ENCODE measurements at places on chromosomes 5 and 9.

- ATAC-seq = no peak
Measured at GRCh38 chr5:22842574-22842973, 10.6 kb downstream of the CDH12 start.

DNA sequence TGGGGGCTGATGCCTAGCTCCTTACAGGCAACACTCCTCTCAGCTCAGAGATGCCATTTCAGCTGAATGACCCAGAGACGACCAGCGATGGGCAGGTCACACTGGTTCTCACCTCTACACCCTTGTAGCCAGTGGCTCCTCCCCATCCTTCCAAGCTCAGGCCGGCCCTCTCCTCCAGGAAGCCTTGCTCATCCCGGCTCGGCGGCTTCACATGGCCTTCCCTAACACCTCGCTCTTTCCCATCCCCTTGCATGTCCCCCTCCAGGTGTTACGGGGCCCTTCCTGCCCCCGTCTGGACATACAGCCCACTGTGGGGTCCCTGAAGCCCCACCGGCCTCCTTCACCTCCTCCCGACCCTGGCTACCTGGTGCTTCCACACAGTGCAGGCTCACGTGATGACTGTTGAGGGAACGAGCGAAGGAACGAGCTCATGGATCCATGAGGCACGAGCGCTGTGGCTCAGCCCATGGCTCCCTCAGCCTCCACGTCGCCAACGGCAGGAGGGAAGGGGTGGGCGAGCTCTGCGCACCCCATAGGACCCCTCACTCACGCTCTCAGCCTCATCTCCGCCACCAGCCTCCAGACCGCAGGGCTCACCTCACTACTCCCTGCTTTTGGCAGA is 45.7 kb downstream of the SARDH start:
- ATAC-seq = no peak

DNA sequence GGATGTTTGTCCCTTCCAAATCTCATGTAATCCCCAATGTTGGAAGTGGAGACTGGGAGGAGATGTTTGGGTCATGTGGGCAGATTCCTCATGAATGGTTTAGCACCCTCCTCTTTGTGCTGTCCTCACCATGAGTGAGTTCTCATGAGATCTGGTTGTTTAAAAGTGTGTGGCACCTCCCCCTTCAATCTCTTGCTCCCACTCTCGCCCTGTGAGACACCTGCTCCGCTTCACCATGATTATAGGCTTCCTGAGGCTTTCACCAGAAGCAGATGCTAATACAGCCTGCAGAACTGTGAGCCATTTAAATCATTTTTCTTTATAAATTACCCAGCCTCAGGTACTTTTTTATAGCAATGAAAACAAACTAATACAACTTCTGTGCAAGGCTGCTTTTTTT is 127.3 kb upstream of the CCDC152 start:
- ATAC-seq = no peak

DNA sequence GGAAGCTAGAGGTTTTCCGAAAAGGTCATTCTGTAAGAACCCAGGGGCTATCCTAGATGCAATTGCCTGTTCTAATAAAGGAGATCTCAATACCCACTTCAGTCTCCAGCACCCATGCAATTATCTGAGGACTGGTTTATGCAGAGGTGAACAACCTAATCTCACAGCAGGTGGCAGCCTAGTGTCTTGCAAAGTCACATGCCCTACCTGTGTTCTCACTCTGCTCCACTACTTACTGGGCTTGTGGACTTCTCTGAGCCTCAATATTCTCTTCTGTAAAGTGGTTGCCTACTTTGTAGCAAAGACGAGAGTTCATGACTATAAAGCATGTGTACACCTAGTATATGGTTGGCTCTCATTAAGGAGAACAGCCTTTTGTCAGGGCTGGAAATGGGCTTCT is 21.0 kb upstream of the ALDH1B1 start:
- ATAC-seq = peak; percentile 57

- ATAC-seq = no peak
Measured at GRCh38 chr9:7536310-7536939, 263.2 kb downstream of the DMAC1 start.

- ATAC-seq = no peak
Measured at GRCh38 chr5:15573590-15573989, 73.6 kb downstream of the FBXL7 start.

DNA sequence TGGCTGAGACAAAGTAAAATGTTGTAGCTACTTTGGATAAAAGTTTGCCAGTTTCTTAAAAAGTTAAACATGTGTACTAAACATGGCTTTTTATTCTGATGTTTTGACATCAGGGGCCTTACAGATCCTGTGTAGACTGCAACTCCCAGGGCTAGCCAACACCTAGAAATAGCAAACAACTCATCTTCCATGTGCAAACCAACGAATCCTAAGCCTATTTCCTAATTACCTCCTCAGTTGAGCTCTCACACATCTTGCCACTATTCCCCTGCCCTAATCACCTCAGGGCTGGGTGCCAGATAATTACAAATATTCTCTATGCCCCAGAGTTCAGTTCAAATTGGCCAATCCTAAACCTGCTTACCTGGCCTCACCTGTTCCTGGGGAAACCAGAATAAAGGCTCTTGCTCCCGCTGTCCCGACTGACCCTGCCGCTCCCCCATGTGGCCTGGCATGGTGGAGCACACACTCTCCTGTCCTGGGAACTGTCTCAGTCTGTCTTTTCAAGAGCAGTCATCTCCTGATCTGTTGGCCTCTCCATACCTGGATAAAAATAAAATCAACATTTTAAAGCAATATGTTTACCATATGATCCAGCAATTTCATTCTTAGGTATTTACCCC is 37.1 kb upstream of the FAM169A start:
- ATAC-seq = peak; percentile 77

DNA sequence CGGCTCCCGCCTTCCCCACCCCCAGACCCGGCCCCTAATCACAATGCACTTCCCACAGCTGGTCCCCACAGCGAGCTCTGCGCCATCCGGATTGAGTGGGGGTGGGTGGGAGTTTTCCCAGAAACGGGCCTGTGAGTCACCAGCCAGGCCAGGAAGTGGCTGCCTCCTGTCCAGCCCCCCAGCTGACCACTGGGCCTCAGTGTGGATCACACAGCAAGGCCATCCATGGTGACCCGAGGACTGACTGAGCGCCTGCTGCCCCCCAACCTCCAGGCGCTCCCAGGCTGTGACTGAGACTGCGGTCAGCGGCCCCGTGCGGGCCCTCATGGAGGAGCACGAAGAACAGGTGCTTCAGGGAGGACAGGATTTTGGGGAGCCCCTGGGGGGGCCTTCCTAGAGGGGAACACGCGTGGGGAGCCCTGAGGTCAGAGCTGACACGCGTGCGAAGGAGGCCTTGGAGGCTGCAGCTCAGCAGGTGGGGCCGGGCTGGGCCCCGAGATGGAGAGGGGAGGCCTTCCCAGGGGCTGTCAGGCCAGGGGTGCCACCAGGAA is 48.3 kb upstream of the EGFL7 start:
- ATAC-seq = no peak

DNA sequence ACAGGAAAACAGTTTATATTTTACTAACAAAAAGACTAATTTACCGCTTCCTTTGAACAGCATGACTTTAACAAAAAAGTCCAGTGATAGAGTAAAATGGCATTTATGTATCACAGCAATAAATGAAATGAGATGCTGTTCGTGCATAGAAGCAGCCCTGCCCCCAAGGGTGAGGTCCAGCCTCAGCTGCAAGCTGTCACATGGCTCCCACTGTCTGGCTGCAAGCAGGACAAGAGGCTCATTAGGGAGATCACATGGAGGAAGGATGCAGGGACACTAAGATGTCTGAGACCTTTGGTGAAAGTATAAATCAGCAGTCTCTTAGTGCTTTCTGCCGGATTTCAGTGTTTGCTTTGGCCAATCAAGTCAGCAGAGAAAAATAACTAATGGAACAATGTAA is 23.0 kb downstream of the GDNF start:
- no peak for ATAC-seq

DNA sequence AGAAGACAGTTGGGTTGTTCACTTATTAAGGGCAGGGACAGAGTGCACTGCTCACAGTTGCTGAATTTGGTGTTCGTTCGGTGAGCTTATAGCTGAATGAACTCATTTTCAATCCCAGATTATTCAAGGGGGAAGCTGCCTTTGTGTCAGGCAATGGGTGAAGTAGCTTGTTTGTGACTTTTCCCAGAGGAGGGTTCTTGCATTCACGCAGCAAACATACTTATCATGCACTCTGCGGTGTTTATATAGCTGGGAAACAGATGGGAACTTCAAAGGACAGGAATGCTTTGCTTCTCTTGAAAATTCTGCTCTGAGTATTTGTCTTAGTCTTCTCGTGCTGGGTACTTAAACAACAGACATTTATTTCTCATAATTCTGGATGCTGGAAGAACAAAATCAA is 64.7 kb upstream of the ABCA1 start:
- no peak for ATAC-seq

- no peak for ATAC-seq
Measured at GRCh38 chr9:89687188-89687587, 82.4 kb downstream of the GADD45G start.

GRCh38 chr5:62283861-62284260 is 22.1 kb upstream of the KIF2A start:
- ATAC-seq = no peak

DNA sequence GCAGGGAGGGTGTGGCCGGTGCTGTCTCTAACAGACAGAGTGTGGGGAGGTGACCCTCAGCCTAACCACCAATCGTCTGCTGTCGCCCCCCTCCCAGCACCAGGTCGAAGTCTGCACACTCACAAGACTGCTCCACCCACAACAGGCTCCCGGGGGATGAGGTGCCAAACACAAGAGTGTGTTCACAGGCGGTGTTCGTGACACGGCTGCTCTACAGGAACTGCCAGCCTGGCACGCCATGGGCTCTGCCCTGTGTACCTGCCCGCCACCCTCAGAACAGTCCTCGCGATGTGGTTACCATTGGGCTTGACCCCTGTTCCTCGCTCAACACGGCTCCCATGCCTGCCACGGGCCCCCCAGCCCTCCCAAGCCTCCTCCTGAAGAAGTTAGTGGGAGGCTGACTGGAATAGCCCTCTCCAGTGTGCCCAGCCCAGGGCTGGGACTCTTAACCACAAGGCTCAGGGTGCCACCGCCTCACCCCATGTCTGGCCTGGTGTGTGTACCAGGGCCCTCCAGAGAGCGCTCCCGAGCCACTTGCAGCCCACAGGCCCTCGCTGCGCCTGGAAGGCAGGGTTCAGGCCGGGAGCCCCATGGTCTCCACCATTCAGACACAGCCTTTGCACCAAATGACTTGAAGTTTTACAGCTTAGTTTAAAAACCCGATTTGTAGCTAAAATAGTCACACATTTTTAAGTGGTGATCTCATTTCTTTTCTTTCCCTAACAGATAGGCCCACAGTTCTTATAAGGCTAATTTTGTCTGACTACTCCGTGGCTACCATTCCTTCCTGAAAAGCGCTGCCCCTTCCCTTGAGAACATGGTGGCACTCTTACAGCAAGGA is 102.5 kb downstream of the CAMSAP1 start:
- ATAC-seq = no peak

- no peak for ATAC-seq
Measured at GRCh38 chr9:123723135-123723875, 206.6 kb downstream of the DENND1A start.

GRCh38 chr5:148416921-148417320 is 33.2 kb downstream of the FBXO38 start:
- ATAC-seq = no peak

- no peak for ATAC-seq
Measured at GRCh38 chr5:32709750-32710549, 1.2 kb upstream of the NPR3 start.

DNA sequence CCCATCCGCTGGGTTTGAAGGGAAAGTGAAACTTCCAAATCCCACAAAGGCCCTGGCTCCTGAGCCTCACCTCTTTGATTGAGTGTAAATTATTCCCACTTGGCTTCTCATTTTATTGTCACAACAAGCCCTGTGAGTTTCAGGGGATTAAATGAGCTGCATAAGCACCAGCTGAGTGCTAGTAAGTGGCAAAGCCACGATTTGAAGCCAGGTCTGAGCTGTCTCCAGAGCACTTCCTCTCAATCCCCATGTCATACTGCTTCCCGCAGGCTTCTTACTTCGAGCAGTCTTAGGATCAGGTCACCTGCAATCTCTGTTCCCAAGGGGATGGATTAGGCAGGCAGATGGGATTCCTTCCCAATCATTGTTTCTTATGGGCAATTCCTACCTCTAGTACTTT is 18.0 kb downstream of the RPS14 start:
- ATAC-seq = no peak

DNA sequence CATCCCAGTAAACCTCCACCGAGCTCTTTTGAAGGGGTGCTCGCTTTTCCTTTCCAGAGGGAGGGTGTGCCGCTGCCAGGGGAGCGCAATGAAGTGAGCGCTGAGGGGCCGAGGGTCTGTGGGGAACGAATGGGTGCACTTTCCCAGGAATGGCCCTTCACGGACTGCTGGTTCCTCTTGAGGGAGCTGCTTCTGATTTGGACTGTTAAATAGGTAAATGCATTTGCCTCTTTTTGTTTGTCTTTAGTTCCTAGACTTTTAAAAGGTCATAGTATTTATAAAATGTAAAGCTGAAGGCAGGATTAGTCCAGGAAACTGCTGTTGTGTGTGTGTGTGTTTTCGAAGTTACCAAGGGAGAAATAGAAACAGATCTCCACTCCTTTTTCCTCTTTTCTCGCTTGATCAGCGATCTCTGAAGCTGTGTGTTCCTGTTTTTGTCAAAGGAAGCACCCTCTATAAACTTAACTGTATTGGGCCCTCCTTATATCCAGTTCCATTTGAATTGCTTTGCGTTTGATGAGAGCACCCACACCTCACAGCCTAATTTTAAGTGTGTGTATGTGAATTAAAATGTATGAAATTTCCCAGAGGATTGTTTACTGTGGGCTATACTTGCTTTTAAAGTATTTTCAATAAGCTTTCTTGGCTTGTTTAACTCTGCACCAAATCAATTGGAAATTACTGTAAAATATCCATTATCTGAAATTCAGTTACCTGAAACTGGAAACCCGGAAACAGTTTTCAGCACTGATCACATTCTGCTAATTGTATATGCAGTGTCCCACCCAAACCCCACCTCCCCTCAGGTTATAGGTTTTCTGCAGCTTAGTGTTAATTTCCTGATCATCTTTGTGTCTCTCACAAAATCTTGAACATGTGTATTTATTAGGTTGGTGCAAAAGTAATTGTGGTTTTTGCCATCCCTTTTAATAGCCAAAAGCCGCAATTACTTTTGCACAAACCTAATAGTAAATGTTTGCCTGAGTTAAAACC is 966 bp downstream of the SNX2 start:
- ATAC-seq = peak; percentile 14

- no peak for ATAC-seq
Measured at GRCh38 chr9:34158362-34158869, 20.4 kb upstream of the UBAP1 start.

DNA sequence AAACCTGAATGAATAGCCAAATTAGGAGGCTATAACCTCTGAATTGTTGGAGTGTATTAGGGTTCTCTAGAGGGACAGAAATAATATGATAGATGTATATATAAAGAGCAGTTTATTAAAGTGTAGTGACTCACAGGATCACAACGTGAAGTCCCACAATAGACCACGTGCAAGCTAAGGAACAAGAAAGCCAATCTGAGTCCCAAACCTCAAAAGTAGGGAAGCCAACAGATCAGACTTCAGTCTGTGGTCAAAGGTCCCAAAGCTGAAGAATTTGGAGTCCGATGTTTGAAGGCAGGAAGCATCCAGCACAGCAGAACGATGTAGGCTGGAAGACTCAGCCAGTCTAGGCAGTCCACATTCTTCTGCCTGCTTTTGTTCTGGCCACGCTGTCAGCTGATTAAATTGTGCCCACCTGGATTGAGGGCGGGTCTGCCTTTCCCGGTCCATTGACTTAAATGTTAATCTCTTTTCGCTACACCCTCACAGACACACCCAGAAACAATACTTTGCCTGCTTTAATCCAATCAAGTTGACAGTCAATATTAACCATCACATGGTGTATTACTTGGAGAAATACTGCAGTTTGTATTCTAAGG is 550.6 kb downstream of the CDH10 start:
- no peak for ATAC-seq

Data from stimulated activated memory B cell treated with anti-CD40 and anti-IgM and Interleukin-4, amounts not matched to agents 10 μg/mL and 1 μg/mL and 100 μg/mL, for 72 hours (primary cell).